ENCODE measurements at places on chromosomes 16 and 17. TPM values are rescaled to one million over a fixed set of nuclear protein-coding genes. Genes with fewer than 3 reads are reported as not detected.

Gene CYBC1
- total RNA-seq, result 569 TPM

Gene UMOD
- total RNA-seq, result not detected

Gene CD300E
- 0.10 TPM for total RNA-seq

Gene PAM16
- total RNA-seq, result 57.3 TPM

Gene SKAP1
- 33.1 TPM for total RNA-seq

GRCh38 chr16:19135201-19135842 lies 21.6 kb downstream of the ITPRIPL2 start:
- H3K27ac ChIP-seq, result no peak overlapping the region
- no peaks in the 10 kb centered on the region for H3K27me3 ChIP-seq
- no peaks in the 10 kb centered on the region for H3K36me3 ChIP-seq

- no peak overlapping the region for H3K4me3 ChIP-seq
- H3K4me1 ChIP-seq, result no peaks in the 10 kb centered on the region
- DNase-seq, result no peak
- no peaks in the 10 kb centered on the region for H3K36me3 ChIP-seq
- no peak overlapping the region for H3K27ac ChIP-seq
- no peaks in the 10 kb centered on the region for H3K27me3 ChIP-seq
Observed at GRCh38 chr17:20184977-20185619, 175.9 kb downstream of the SPECC1 start.

DNA sequence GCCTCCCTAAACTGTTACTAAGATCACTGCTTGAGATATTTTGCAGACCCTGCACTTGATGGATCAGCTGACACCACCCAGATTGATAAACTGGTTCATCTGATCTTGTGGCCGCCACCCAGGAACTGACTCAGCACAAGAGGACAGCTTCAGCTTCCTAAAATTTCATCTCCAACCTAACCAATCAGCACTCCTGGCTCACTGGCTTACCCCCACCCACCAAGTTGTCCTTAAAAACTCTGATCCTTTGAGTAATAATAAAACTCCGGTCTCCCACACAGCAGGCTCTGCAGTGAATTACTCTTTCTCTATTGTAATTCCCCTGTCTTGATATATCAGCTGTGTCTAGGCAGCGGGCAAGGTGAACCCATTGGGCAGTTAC lies 174.8 kb downstream of the UTP18 start:
- no peaks in the 10 kb centered on the region for H3K36me3 ChIP-seq
- H3K27ac ChIP-seq, result no peak overlapping the region
- no peak overlapping the region for H3K4me3 ChIP-seq
- no peak for DNase-seq
- no peaks in the 10 kb centered on the region for H3K27me3 ChIP-seq

GRCh38 chr17:60959696-60960095 lies 282.0 kb downstream of the BCAS3 start:
- H3K27me3 ChIP-seq, result no peaks in the 10 kb centered on the region
- no peak overlapping the region for H3K27ac ChIP-seq
- no peaks in the 10 kb centered on the region for H3K4me1 ChIP-seq
- no peak overlapping the region for H3K4me3 ChIP-seq
- no peak for DNase-seq

DNA sequence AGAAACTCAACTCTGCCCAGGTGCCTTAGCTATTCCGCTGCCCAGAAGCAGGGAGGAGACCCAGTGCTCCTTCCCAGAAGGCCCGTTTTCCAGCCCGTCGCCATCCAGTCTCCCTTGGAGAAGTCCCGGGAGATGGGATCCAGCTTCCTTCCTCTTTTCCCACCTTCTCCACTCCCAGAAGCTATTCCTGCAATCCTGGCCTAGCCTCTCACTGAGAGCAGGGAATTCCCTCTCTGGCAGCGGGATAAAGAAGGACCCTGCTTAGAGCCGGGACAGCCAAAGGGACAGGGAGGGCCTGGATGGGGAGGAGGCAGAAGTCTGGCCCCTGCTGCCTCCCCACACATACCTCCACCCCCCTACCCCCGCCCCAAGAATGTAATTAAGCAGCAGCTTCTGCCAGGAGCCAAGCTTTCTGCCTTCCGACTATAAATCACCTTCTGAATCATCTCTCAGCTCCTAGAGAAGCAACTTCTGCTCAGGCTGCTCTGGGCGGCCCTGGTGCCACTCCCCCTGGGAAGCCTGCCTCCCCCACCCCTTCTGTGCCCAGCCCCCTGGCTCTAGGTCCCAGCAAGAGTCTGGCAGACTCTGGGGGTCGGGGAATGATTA lies 6.4 kb downstream of the WNT3 start:
- no peak overlapping the region for H3K4me3 ChIP-seq
- no peaks in the 10 kb centered on the region for H3K36me3 ChIP-seq
- DNase-seq, result no peak
- H3K27ac ChIP-seq, result no peak overlapping the region
- peaks cover 38% of the 10 kb centered on the region for H3K27me3 ChIP-seq
- H3K4me1 ChIP-seq, result peaks cover 13% of the 10 kb centered on the region

DNA sequence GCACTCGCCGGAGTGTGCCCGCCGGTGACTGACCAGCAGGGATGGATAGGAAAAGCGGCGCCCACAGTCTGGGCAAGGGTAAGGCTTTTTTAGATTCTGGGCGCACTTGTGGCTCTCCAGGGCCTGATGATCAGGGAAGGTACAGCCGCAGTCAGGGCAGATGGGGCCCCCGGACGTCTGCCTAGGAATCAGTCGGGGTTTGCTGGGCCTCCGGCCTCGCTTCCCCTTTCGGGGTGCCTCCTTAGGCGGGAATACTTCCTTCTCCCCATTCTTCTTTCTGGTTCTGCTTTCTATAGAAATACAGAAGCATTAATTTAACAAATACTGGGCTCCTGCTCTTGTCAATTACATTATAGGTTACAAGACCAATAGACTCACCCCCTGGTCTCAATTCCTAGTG lies 5.0 kb downstream of the ZNF689 start:
- no peak for DNase-seq
- H3K27me3 ChIP-seq, result no peaks in the 10 kb centered on the region
- H3K4me1 ChIP-seq, result peaks cover 9% of the 10 kb centered on the region
- H3K27ac ChIP-seq, result no peak overlapping the region

DNA sequence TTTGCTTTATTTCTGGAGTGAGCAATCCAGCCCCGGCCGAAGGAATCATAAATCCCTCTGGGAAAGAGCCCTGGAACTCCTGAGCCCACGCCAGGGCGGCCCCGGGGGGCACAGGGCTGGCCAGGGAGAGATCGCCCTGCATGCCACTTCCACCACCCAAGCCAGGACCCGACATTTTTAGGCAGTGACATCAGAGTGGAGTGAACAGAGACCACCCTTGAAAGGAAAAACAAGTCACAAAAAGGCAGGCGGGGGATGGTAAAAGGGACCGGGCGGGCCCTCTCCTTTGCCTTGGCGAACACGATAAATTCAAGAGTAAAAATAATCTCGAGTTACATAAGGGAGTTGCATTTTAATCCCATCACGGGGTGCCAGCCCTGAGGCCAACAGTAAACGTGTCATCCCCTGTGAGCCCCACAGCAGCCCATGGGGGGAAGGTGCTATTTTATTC lies 284.1 kb downstream of the C16orf95 start:
- H3K27me3 ChIP-seq, result no peaks in the 10 kb centered on the region
- no peaks in the 10 kb centered on the region for H3K36me3 ChIP-seq
- DNase-seq, result no peak
- H3K27ac ChIP-seq, result no peak overlapping the region
- H3K4me3 ChIP-seq, result no peak overlapping the region

DNA sequence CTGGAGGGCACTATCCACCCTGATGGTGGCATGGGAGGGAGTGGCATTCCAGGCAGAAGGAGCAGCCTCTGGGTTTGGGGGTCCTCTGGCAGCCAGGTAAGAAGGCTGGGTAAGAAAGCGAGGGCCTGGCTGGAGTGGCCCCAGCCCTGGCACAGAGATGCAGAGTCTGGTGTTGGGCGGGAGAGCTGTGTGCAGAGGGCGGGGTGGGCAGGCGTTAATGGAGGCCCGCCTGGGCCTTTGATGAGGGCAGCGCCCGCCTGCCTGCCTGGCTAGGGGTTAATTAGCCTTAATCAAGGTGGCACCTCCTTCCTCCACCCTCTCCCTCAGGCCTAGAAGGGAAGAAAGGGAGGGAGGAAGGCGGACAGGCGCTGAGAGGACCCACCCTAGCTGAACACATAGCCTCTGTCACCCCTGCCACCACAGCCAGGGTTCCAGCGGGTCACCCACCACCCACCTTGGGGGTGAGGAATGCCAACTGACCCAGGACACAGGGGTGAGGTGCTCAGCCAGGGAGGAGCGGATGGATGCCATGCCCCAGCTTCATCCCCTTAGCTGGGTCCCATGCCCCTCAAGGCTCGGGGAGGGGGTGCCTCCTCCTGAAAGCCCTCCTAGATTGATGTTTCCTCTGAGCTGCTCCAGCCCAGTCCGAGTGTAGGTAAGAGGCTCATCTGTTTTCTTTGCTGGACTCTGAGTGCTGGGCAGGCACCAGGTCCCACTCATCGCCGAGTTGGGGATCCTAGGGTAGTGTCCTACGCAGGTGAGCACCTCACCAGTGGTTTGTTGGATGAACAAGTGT lies 13.4 kb upstream of the FAM83G start:
- no peaks in the 10 kb centered on the region for H3K27me3 ChIP-seq
- no peak for DNase-seq
- H3K4me1 ChIP-seq, result no peaks in the 10 kb centered on the region
- H3K4me3 ChIP-seq, result no peak overlapping the region
- peaks cover 26% of the 10 kb centered on the region for H3K36me3 ChIP-seq
- peak overlapping the region; percentile 34 for H3K27ac ChIP-seq

- peak overlapping the region; percentile 90 for H3K27ac ChIP-seq
- H3K36me3 ChIP-seq, result peaks cover 8% of the 10 kb centered on the region
- DNase-seq, result no peak
- H3K27me3 ChIP-seq, result no peaks in the 10 kb centered on the region
Observed at GRCh38 chr16:28183484-28183883, 28.3 kb downstream of the XPO6 start.

- H3K4me3 ChIP-seq, result no peak overlapping the region
- no peak for DNase-seq
- H3K27ac ChIP-seq, result no peak overlapping the region
- H3K36me3 ChIP-seq, result no peaks in the 10 kb centered on the region
Observed at GRCh38 chr16:54647216-54647615, 283.4 kb upstream of the IRX5 start.

- H3K27me3 ChIP-seq, result no peaks in the 10 kb centered on the region
- H3K36me3 ChIP-seq, result peaks cover 2% of the 10 kb centered on the region
- H3K4me3 ChIP-seq, result no peak overlapping the region
- H3K4me1 ChIP-seq, result no peaks in the 10 kb centered on the region
- no peak overlapping the region for H3K27ac ChIP-seq
Observed at GRCh38 chr16:84780544-84781376, 39.0 kb upstream of the CRISPLD2 start.

DNA sequence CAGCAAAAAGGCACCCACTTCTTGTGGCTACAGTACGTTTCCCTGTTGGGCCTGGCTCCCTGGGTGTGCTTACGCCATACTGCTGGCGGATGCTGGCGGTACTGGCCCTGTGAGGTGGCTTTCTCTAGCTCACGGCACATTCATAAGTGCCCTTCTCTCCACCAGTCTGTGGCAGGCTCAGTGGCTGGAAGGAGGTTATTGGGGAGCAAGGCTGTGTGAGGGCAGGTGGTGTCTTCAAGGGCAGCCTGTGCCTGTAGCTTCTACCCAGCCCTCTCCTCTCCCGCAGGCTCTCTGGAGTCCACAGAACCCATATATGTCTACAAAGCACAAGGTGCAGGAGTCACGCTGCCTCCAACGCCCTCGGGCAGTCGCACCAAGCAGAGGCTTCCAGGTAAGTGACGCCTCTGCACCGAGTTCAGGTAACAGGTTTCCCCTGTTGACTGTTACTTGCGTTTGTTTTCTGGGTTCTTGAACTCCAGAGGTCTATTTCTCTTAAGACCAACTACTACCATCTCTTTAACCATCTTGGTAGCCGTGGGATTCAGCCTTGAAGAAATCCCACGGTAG lies 20.6 kb downstream of the NTAN1 start:
- no peak for DNase-seq
- H3K4me1 ChIP-seq, result no peaks in the 10 kb centered on the region
- H3K27ac ChIP-seq, result no peak overlapping the region
- no peaks in the 10 kb centered on the region for H3K27me3 ChIP-seq

- no peak for DNase-seq
- no peaks in the 10 kb centered on the region for H3K4me1 ChIP-seq
- H3K36me3 ChIP-seq, result no peaks in the 10 kb centered on the region
- H3K4me3 ChIP-seq, result no peak overlapping the region
- no peak overlapping the region for H3K27ac ChIP-seq
Observed at GRCh38 chr16:65667011-65667578, 545.2 kb upstream of the CDH11 start.

All from B cell (primary cell).